ENCODE measurements at places on chromosomes 5 and 9.

GRCh38 chr5:108798513-108799265 is 51.0 kb downstream of the FER start:
- no peak for DNase-seq

DNA sequence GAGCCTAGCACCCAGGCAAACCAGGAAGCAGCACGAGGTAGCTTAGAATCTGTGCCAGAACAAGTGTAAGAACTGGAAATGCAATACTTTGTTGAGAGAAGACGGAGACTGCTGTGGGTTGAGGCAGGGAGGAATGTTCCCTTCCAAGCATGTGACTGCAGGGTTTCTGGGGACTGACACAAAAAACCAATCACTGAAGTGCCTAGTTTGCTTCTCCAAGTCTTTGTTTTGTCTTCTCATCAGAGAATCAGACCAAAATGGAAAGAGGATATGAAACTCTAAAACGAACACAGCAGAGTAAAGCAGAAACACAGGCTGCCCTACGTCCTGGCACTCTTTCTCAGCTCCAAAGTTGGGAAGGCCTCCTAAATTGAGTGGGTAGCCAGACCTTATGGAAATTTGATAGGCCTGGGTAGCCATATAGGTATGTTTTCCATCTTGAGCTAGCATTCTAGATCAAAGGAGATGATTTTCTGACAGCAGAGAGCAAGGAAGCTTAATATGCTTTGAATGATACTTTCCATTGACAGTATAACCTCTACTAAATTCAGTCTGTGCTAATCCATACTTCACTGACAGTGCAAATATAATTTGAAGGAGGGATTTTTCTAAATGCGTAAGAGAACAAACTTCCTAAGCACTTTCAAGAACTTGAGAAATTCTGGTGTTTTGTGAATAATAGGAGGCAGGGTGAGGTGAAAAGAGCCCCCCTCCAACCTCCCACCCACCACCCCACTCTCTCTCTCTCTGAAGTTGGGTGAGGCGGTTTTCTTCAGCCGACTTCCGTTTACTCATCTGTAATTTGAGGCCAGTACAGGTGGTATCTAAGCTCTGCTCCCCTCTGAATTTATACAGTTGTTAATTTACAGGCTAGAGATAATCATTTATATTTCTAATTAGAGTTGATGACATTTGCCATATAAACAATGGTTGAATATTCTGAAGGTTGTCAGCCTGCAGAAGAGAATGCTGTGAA is 5.5 kb downstream of the ADRB2 start:
- peak; percentile 85 for DNase-seq

DNA sequence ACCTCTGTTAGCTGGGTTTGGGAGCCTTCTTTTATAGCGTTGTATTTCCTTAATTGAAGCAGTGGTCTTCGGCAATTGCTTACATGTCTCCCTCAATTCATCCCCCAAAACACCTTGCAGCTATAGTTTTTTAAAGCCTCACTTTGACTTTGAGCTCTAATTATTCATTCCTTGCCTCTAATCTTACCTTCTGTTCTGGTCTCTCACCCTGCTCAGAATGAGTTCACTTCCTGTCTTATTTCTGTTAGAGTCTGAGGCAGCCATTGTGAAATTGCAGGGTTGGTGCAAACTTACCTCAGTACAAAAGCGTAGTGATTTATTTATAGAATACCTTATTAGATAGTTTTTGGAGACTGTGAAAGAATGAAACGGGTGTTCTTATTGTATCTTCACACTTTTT is 35.0 kb downstream of the AOPEP start:
- DNase-seq: no peak

- DNase-seq: no peak
Observed at GRCh38 chr9:37468620-37469019, 3.4 kb upstream of the ZBTB5 start.

DNA sequence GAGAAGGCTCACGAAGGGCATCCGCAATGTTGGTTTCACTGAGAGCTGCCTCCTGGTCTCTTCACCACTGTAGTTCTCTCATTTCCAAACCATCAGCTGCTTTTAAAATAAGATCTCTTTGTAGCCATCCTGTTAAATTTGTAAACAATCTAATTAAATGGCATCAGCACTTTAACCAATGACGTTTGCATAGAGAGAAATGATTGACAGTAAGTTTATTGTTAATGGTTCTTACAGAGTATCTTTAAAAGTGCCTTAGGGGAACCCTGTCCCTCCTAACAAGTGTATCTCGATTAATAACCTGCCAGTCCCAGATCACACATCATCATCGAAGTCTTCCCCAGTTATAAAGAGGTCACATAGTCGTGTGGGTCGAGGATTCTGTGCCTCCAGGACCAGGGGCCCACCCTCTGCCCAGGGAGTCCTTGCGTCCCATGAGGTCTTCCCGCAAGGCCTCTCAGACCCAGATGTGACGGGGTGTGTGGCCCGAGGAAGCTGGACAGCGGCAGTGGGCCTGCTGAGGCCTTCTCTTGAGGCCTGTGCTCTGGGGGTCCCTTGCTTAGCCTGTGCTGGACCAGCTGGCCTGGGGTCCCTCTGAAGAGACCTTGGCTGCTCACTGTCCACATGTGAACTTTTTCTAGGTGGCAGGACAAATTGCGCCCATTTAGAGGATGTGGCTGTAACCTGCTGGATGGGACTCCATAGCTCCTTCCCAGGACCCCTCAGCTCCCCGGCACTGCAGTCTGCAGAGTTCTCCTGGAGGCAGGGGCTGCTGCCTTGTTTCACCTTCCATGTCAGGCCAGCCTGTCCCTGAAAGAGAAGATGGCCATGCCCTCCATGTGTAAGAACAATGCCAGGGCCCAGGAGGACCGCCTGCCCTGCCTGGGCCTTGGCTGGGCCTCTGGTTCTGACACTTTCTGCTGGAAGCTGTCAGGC is 16.6 kb downstream of the SQSTM1 start:
- DNase-seq: no peak

- no peak for DNase-seq
Observed at GRCh38 chr5:152547202-152547601, 142.1 kb upstream of the NMUR2 start.

DNA sequence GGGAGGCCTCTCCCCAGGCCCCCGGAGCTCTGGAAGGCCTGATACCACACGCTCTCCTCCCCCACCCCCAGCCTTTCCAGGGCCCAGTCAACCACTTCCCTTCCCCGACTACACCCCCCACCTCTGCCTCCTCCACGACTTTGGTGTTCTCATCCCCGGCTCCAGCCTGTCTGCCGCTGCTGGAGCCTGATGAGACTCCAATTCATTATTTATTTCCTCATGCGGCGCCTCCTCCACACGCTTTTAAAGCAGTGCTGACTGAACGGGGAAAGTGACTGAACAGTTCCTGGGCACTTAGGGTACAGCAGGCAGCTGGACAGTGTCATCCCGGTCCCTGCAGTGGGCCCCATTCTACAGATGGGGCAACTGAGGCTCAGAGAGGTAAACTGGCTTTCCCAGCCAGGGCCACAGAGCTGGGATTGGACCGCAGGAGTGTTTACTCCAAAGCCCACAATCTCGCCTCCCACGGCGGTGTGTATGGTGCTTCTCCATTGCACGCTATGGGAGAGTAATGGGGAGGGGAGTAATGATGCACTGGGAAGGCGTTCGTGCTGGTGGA is 15.9 kb upstream of the RPL26L1 start:
- DNase-seq: no peak

DNA sequence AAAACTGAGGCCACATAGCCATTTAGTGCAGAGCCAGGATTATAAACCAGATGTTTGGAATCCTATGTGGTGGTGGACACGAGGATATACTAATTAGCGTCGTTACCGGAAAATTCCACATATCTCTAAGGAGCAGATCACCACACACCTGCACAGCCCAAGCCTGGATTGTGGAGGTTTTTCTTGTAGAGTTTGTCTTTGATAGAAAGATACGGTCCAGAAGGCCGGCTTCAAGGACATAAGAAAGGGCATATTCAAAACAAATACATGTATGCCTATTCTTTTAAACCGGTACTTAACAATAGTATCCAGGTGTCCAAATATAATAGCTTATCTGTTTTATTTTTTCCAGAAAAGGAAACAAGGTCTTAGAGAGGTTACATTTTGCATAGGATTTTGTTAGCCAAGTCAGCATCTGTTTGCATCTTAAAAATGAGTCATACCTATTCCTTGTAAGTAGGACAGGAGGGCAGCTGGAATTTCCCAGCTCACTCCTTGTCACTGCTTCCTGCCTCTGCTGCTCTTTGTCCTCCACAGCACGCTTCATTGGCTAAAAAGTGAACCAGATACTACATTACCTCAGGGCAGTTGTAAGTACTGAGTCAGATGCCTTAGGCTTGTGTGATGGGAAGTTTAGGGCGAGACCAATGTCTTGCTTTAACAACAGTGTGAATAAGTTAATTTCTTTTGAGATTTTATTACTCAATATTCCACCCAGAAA is 3.6 kb downstream of the TMC1 start:
- peak; percentile 27 for DNase-seq

DNA sequence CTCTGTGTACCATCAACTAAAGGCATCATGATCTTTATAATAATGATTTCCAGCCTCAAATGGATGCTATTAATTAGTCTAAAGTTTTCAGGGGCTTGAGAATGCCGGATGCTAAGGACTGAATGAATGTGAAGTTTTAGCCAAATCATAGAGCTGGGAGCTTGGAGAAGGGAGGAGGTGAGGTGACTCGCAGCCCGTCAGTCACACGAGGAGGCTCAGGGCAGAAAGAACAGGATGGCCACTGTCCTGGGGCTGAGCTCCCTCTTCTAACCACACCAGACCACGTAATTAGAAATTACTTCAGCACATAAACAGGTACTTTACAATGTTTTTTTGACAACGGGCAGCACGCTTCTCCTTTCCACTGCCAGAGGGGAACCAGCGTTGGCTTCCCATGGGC is 222.6 kb downstream of the NPR3 start:
- DNase-seq: no peak

DNA sequence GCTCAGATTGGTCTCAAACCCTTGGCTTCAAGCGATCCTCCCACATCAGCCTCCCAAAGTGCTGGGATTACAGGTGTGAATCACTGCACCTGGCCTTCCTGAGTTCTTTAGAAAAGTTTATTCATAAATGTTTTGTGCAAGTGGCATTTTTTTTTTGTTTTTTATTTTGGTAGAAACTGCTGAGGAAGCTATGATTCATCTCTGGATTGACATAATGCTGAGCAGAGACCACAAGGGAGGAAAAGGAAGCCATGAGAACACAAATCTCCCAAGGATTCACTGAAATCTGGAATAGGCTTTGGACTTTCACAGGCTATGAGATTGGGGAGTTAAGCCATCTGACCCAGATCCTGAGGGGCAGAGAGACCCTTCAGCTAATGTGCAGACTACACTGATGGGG is 3.4 kb upstream of the SLC46A2 start:
- no peak for DNase-seq

GRCh38 chr5:130992621-130993020 is 172.4 kb downstream of the HINT1 start:
- no peak for DNase-seq

DNA sequence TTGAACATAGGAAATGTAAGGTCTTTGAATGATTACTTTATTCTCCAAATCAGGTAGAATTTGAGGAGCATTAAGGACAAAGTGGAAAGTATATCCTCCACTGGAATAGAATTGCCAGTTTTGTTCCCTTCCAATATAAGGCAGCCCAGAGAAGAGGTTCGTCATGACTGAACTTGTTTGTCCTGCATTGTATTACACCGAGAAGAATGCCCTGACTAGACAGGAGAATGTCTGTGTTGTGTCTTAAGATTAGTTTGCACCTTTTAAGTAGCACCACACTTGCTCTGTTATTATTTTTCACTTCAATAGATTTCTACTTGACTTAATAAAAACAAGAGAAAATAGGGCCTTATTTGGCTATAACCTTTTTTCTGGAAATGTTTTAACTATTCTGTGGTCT is 586.2 kb upstream of the PTGER4 start:
- DNase-seq: no peak

GRCh38 chr9:3475300-3476020 is 50.3 kb downstream of the RFX3 start:
- DNase-seq: no peak

- no peak for DNase-seq
Observed at GRCh38 chr5:96324708-96325107, 108.3 kb downstream of the PCSK1 start.

- DNase-seq: no peak
Observed at GRCh38 chr5:172705576-172706084, 64.6 kb downstream of the NEURL1B start.

- no peak for DNase-seq
Observed at GRCh38 chr5:103436656-103437055, 125.9 kb downstream of the NUDT12 start.

- no peak for DNase-seq
Observed at GRCh38 chr5:140245926-140246325, 57.0 kb downstream of the PFDN1 start.

DNA sequence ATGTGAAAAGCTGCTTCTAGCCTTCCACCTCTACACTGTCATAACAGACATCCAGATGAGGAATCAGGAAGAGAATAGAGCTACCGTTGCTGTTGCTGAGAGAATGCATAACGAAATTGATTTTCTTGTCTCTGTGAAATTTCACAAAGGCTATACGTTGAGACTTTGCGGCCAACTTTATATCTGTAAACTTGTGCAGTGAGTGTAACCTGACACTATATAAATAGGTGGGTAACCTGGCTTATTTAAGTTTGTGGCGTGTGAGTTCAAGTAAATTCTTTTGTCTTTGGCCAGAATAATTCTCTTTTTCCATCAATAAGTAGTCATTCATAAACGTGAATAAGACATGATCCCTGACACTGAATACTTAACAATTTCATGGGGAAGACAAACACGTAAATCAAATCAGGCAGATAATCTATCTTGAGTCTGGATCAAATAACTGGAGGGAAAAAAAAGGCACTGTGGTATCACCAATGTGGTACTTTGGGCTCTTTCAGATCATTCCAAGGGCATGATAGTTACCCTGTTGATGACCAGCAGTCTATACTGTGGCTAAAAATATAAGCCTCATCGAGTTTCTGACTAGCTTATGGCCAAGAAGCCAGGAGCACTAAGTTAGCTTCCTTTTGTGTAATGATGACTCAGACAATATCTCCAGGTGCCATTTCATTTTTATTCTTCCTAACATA is 98.2 kb upstream of the RASA1 start:
- no peak for DNase-seq

- no peak for DNase-seq
Observed at GRCh38 chr9:108921200-108921599, 12.7 kb downstream of the ELP1 start.

- no peak for DNase-seq
Observed at GRCh38 chr5:38888041-38888440, 42.2 kb downstream of the OSMR start.

GRCh38 chr5:134503088-134503936 is 22.2 kb upstream of the JADE2 start:
- no peak for DNase-seq

- DNase-seq: no peak
Observed at GRCh38 chr5:169650701-169651331, 13.7 kb downstream of the DOCK2 start.

All from pons (tissue), 1 donor.